ENCODE measurements at places on chromosomes 6 and 20.

GRCh38 chr6:160765412-160765811 is 63.4 kb downstream of the PLG start:
- no peak for DNase-seq

DNA sequence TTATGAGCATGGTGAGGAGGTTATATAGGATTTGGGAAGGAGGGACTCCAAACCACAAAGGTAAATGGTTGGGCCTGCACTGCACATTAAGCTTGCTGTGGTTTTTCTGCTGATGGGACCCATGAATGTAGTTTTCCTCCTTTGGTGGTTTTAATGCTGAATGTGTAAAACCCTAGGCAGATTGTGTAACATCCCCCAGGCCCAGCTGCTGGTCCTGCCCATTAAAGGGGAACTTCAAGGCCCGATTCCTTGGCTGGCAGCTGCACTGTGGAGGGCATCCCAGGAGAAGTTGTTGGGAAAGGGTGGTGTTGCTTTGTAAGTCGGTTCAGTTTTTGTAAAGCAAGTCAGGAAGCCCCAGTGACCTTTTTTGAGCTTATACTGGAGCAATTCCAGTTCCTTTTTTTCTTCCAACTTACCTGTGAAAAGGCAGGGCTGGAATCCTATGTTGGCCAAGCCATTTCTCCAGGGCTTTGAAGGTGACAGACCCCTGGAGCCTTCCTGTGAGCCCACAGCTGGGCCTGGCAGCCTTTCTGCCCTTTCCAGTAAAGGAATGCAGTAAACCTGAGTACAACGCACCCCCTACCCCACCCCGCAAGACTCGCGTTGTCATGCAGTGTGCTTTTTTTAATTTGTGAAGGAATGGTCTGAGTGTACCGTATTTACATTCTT is 43.1 kb upstream of the NAA20 start:
- DNase-seq, result no peak

DNA sequence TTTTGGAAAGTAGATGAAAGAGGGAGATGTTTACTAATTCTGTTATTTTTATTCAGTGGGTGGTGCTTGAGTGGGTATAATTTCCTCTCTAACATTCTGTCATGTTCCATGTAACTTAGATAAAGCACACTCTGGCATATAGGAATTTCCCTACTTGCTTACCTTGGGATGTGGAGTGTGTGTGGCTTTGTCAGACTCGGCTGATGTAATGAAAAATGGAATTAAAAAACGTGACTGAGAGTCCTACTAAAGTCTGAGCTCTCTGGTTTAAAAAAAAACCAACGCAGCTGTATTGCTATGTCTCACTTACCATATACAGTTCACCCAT is 98.3 kb downstream of the JARID2 start:
- DNase-seq, result no peak

DNA sequence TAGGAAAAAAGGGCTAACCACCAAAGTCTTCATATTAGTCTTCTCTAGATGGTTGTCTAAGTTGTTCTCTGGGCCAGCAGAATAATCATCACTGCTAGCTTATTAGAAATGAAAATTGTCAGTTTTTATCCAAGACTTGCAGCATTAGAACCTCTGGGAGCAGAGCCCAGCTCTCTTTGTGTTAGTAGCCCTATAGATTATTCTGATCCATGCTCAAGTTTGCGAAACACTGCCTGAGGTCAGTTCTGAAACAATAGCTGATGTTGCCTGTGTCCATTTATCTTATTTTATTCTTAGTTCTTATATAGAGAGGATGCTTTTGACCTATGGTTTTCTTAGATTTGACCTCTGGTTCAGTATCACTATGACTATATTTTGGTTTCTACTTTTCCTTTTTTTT is 66.9 kb downstream of the BCKDHB start:
- no peak for DNase-seq

- no peak for DNase-seq
Observed at GRCh38 chr6:11868392-11868791, 89.8 kb upstream of the ADTRP start.

DNA sequence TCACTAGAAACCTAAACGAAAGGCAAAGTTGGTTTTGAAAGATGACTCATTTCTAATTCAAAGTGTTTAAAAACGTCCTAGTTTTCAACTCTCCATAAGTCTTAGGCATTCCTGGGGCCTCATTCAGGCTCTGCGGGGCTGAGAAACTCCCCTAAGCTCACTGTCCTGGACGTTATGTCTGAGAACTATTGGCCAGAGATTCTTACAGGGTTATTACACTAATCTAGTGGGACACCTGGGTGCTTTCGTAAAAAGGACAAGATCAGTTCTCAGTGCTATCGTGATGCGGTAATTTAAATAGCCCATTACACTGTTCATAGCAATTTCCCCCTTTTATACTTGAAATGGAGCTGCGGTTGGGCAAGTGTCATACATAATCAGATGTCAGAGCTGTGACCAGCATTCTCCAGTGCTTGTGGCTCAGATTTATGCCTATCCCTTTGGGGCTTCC is 280.9 kb downstream of the QKI start:
- no peak for DNase-seq

- DNase-seq, result no peak
Observed at GRCh38 chr6:137928286-137928685, 61.2 kb downstream of the TNFAIP3 start.

DNA sequence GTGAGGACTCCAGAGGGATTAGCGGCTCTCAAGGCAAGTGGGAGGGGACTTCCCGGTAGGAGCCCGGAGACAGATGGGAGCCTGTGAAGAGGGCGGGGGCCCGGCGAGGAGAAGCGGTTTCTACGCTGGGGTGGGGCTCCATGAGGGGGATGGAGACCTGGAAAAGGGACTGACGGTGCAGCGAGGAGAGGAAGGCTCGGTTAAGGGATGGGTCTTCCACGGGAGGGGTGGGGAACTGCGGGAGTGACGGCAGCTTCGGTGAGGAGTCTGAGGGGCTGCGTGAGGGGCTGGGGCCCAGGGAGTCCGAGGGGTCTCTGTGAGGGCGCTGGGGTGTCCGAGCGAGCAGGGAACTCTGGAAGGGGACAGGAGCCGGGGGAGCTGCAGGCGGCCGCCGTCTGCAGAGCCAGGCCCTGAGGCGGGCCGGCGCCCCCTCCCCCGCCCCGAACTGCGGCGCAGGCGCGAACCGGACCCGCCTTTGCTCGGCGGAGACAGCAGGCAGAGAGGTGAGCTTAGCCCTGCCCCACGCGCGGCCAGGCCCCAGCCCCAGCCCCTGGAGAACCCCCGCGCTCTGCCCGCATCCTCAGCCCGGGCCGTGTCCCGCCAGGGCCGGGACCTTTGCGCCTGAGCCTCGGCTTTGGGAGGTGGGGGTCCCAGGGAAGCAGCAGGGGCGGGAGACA is at the start of gene NRSN2:
TSS of gene NRSN2 (plus strand) at position 472 of the 677 bp plus-strand sequence. CDS start 2,533 bp downstream, outside the sequence.
- DNase-seq, result peak; percentile 80

DNA sequence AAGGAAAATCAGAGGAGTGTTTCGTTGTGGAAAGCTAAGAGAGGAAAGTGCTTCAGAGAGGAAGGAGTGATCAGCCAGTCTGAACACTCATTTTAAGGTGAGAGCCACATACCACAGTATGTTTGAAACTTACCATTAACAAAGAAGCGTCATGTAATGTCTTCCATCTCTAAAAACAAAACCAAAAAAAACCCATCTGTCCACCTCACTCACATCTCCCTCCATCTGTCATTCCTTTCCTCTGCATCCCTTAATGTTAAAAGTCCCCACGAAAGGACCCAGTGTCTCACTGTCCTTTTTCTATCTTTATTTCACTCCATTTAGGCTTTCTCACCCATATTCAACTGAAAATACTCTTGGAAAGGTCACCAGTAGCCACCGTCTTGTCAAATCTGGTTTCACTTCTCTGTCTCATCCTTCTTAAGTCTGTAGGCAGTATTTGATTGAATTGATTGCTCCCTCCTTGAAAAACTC is 59.4 kb upstream of the GNRH2 start:
- DNase-seq, result peak; percentile 22

DNA sequence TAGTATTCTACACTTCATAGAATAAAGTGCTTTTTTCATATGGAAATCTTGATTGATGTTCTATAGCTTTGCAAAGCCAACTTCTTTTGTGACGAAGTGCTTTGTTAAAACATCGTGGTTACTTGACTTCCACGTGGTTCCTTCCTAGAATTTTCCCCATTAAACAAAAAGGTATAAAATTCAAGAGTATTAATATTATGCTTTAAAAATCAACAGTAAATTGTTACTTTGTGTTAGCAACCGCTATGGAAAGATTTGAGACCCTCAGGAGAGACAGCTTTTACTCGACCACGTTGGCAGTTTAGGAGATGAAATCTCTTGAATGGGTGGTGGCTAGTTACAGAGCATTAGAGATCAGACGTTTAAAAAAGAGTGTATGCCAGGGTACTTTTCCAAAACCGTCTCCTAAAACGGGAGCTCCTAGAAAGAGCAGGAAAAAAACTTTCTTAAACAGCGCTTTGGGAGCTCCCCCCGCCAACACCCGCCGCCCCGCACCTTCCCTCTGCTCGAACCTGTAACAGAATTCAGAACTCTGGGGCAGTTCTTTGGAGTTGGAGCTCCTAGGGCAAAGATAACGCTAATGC is 920 bp downstream of the GJA1 start:
- no peak for DNase-seq

- DNase-seq, result no peak
Observed at GRCh38 chr6:80186082-80186481, 79.6 kb downstream of the BCKDHB start.

GRCh38 chr6:147127587-147127986 is 76.6 kb upstream of the STXBP5 start:
- no peak for DNase-seq

DNA sequence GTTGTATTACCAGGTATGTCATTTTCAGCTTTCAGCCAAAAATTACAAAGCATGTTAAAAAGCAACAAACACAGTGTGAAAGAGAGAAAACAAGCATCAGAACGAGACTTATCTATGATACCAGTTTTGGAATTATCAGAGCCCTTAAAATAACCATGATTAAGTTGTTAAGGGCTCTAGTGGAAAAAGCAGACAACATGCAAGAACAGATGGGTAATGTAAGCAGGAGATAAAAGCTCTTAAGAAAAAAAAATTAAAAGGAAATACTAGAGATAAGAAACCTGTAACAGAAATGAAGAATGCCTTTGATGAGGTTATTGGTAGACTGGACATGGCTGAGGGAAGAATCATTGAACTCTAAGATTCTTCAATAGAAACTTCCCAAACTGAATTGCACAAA is 127.5 kb upstream of the SCGN start:
- DNase-seq, result no peak

DNA sequence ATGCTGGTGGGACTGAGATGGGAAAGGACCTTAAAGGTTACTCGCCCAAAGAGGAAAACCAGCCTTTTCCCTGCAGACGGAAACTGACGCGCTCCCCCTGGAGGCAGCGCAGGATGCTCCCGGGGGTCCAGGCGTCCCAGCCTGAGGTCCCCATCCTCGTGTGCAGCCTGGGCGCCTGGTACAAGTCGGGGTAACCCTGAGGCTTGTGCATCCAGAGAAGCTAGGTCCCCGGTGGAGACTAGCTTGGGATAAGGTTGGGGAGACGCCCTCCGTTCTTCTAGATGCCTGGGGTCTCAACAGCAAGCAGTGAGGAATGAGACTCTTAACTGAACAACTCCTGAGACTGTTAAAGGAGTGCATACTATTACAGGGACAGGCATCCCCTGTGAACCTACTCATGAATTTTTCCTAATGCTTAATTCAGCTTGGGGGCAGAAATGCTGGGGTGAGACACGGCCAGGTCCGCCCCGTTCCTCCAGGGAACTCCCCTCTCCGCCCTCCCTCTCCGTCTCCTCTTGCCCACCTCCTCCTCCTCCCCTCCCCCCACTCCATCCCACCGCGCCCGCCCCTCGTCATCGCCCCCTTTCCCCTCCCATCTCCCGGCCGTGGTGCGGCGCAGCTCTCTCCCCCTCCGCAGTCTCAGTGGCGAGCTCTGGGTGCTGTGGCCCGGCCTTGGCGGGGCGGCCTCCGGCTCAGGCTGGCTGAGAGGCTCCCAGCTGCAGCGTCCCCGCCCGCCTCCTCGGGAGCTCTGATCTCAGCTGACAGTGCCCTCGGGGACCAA is at the start of gene PRSS35:
TSS of gene PRSS35 (plus strand) at position 634 of the 781 bp plus-strand sequence. CDS start 10,908 bp downstream, outside the sequence.
- no peak for DNase-seq

GRCh38 chr6:2773449-2773848 is 8.3 kb downstream of the WRNIP1 start:
- no peak for DNase-seq

GRCh38 chr20:9100691-9101090 is 31.8 kb downstream of the PLCB4 start:
- no peak for DNase-seq

GRCh38 chr20:63940071-63940471 is 16.1 kb downstream of the UCKL1 start:
- DNase-seq, result no peak

GRCh38 chr6:21565431-21565830 is 28.1 kb upstream of the SOX4 start:
- no peak for DNase-seq

DNA sequence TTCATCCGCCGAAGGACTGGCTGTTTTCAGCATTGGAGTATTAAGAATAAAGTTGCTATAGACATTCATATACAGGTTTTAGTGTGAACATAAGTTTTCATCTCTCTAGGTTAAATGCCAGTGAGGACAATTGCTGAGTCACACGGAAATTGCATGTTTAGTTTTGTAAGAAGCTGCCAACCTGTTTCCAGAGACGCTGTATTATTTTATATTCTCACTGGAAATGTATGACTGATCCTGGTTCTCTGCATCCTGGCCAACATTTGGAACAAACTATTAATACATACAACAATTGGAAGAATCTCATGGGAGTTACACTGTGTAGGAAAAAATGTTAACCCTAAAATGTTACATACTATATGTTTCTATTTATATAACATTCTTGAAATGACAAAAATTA is 16.7 kb upstream of the TGM6 start:
- no peak for DNase-seq

DNA sequence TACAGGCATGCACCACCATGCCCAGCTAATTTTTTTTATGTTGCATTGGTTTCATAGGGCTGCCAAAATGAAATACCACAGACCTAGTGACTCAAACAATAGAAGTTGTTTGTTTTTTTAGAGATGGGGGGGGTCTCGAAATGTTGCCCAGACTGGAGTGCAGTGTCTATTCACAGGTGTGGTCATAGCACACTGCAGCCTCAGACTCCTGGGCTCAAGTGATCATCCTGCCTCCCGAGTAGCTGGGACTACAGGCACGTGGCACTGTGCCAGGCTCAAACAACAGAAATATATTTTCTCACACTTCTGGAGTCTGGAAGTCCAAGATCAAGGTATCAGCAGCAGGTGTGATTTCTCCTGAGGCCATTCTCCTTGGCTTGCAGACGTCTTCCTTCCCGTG is 6.6 kb upstream of the SLC16A10 start:
- no peak for DNase-seq

GRCh38 chr6:122079916-122080315 is 319.5 kb upstream of the HSF2 start:
- DNase-seq, result no peak
